ENCODE measurements at places on chromosomes 1 and 21. TPM values are rescaled to one million over a fixed set of nuclear protein-coding genes. Genes with fewer than 3 reads are reported as not detected.

GCSAML gene
- total RNA-seq: not detected

PLA2G2D gene
- not detected for total RNA-seq

MATN1 gene
- not detected for total RNA-seq

CHI3L1 gene
- total RNA-seq: 0.65 TPM

CFHR5 gene
- total RNA-seq: not detected

PPFIA4 gene
- total RNA-seq: 0.50 TPM

KCNN3 gene
- total RNA-seq: 0.65 TPM

CCDC27 gene
- not detected for total RNA-seq

KCNJ9 gene
- not detected for total RNA-seq

MTFR1L gene
- 238 TPM for total RNA-seq

WLS gene
- 56.2 TPM for total RNA-seq

TTC3 gene
- 96.8 TPM for total RNA-seq

DNA sequence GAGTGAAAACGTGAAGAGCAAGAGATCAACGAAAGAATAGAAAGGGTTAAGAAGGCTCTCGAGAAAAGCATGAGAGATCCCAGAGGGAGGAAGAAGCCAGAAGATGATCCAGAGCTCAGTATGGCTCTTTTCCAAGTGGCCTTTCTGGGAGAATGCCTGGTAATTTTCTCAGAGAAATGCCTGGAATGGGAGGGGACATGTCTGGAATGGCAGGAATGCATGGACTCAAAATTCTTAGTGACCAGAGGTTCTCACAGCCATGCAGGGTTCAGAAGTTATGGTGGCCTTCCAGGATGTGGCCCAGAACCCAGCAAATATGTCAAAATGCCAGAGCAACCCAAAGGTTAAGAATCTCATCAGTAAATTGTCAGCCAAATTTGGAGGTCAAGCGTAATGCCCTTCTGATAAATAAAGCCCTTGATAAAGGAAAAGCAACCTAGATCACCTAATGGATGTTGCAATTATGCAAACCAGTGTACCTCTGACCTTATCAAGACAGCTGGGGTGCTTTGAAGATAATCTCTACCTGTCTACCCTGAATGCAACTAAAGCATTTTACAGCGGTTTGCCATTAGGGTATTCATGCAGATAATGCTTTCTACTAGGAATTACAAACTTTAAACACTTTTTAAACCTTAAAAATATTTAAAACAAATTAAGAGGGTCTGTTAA, 53.1 kb downstream of the NBPF6 start:
- no peak for DNase-seq

DNA sequence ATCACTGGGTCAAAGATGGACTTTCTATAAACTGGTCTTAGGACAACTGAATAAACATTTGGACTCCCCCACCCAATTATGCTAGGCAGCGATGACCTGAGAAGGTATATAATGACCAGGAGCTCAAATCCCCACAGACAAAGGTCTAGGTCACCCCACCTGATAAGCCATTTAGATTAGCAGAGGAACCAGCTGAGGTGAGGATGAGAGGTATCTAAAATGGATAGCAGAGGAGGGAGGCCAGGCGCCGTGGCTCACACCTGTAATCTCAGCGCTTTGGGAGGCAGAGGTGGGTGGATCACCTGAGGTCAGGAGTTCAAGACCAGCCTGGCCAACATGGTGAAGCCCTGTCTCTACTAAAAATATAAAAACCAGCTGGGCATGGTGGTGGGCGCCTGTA, 33.7 kb downstream of the PABPC4 start:
- no peak for DNase-seq

DNA sequence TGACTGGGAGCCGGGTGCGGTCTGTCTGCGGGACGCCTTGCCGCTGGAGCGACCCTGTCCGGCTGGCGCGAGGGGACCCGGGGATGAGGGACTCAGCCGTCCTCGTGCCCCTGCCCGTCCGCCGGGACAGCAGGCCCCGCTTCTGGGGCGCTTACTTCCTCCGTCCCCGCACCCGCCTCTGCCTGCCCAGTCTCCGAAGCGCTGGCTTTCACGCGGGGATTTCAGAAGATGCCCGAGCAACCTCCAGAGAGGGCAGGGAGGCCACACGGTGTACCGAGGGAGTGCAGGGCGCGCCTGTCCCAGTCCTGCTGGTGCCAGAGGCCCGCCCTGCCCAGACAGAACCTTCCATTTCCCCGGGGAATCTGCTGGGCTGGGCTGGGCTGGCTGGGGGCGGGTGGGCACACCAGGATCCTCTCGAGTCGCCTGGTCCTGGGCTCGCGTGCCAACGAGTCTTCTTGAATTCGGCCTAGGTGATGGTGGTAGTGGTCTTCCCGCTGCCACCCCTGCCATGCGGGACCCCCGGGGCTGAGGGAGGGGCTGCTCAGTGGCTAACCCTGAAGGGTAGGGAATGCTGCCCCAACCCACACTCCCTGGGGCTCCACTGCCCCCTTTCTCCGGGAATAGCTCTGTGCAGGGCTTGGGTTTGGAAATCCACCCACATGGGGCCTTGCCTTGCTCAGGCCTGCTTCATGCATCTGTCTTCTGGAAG, 2.5 kb upstream of the TRPM2 start:
- DNase-seq: no peak

GRCh38 chr1:13899856-13900255, 199.9 kb downstream of the PRDM2 start:
- DNase-seq: no peak

DNA sequence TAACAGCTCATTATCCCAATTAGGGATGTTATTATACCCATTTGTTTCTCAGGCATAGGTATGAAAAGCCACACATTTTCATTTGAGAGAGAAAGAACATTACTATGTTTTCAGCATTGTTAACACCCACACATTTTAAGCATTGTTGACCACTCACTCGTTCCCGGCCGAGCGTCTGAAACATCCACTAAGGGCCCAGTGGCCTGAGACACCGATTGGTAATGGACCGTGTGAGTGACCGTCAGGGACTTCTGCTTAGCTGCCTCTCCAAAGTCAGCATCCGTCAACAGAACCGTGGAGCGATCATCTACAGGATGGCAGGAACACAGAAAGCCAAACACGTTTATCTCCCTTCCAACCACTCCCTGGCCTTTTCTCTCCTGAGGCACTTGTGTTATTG, 184.6 kb downstream of the PCP4 start:
- DNase-seq: no peak

GRCh38 chr1:115419571-115419970, 81.5 kb upstream of the NGF start:
- DNase-seq: no peak

GRCh38 chr21:36507397-36508018, 27.6 kb upstream of the CLDN14 start:
- no peak for DNase-seq

GRCh38 chr21:35284199-35284598, 235.1 kb upstream of the RUNX1 start:
- peak; percentile 17 for DNase-seq

- DNase-seq: peak; percentile 53
These were observed at the start of gene WNT9A for GRCh38 chr1:227947676-227948492. TSS of gene WNT9A (minus strand) at chr1:227947932. CDS start at chr1:227947887, 45 bp downstream.

DNA sequence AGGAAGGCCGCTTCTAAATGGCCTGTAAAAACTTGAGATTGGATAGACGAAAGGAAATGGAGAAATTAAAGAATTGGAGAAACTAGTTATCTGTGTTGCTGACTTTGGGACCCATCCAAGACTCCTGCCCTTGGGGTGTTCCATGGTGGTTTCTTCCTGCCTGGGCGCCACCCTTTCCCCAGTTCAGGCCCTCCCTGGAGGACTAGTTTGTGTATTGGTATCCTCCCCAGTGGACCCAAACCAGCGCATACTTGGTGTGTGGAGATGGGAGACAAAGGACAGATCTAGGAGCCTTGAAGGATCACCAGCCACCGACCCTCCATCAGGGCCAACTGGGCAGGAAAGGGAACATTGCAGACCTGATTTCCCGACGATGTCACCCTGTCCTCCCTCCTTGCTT, 7.1 kb downstream of the SPATA46 start:
- DNase-seq: no peak

- no peak for DNase-seq
These were observed 1.2 kb upstream of the ARPC5 start for GRCh38 chr1:183636783-183637182.

- DNase-seq: no peak
These were observed 179.9 kb downstream of the VPS13D start for GRCh38 chr1:12409681-12410080.

- no peak for DNase-seq
These were observed 51.7 kb upstream of the DUSP10 start for GRCh38 chr1:221793439-221794078.

- no peak for DNase-seq
These were observed 17.2 kb upstream of the PSMA5 start for GRCh38 chr1:109443476-109443875.

GRCh38 chr1:100456880-100457279, 81.1 kb upstream of the GPR88 start:
- no peak for DNase-seq

DNA sequence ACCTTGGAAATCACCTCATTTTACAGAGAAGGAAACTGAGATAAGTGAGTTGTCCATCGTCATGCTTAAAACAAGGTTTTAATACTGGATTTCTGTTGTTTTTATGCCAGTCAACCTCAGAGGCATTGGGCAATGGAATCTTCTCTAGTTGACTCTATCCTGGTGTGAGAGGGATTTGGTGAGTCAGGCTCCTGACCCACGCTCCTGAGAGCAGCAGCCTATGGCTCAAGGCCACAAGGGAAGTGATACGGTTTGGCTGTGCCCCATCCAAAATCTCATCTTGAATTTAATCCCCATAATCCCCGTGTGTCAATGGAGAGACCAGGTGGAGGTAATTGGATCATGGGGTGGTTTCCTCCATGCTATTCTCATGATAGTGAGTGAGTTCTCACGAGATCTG, 90.1 kb downstream of the TLR5 start:
- peak; percentile 57 for DNase-seq

GRCh38 chr21:41437729-41438128, 11.7 kb downstream of the MX1 start:
- no peak for DNase-seq

GRCh38 chr21:43880111-43880985, 15.3 kb downstream of the AGPAT3 start:
- DNase-seq: peak; percentile 66

GRCh38 chr1:233549404-233549803, 64.5 kb upstream of the KCNK1 start:
- no peak for DNase-seq

GRCh38 chr1:7334475-7335035, 436.5 kb upstream of the VAMP3 start:
- no peak for DNase-seq

DNA sequence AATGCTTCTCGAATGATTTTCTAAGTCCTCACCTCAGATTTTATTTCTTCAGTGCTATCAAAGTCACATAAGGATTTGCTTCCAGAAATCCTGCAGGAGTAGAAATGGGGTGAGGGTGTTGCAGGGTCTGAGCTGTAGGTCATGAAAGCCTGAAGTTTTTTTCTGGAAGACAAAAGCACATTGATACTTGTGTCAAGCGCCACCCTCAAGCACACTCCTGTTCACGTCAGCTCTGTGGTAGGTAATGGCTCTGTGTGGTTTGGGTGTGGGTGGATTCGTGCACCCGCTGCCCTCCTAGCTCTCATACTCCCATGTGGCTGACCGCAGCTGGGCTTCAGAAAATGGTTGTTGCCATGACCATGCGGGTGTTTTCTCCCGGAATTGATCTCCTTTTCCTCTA, 39.9 kb downstream of the AKNAD1 start:
- no peak for DNase-seq

GRCh38 chr21:41235201-41235600, 67.2 kb downstream of the BACE2 start:
- DNase-seq: no peak

DNA sequence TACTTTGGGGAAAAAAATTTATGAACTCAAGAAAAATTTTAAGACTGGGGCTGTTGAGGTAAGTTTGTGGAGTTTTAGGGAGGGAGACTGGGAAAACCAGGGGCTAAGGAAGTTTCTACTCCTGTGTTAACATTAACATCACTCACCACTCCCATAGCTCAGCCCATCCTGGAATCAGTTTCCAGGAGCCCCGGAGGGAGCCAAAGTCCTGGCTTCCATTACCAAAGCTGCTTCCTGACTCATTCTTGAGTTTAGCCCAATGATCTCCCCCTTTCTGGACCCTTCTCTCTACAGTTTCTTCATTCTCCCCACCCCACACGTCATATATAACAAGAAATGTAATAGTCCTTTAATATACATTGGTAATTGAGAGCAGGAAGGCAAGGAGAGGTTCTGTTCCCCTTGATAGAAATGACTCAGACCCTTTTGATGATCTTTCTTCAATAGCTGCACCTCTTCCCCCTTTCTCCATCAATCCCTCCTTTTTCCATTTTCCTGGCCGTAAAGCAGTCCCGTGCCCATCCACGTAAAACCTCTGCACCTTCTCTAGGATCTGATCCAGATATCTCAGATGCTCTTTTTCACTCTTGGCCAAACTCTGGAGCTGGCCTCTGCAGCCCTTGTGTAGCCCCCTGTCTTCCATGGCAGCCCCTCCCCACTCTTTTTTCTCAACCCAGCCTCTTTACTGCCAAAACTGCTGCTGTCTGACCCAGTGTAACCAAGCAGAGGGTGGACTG, 4.6 kb upstream of the PIAS3 start:
- no peak for DNase-seq

DNA sequence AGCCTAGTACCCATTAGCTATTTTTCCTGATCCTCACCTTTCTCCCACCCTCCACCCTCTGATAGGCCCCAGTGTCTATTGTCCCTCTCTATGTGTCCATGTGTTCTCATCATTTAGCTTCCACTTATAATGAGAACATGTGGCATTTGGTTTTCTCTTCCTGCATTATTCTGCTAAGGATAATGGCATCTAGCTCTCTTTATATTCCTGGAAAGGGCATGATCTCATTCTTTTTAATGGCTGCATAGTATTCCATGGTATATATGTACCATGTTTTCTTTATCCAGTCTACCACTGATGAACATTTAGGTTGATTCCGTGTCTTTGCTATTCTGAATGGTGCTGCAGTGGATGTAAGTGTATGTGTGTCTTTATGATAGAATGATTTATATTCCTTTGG, 178.9 kb downstream of the NEK7 start:
- no peak for DNase-seq

- DNase-seq: peak; percentile 69
These were observed at the start of gene ARHGAP30 for GRCh38 chr1:161069731-161070270. TSS of gene ARHGAP30 (minus strand) at chr1:161069891. CDS start at chr1:161069624, 267 bp downstream.

DNA sequence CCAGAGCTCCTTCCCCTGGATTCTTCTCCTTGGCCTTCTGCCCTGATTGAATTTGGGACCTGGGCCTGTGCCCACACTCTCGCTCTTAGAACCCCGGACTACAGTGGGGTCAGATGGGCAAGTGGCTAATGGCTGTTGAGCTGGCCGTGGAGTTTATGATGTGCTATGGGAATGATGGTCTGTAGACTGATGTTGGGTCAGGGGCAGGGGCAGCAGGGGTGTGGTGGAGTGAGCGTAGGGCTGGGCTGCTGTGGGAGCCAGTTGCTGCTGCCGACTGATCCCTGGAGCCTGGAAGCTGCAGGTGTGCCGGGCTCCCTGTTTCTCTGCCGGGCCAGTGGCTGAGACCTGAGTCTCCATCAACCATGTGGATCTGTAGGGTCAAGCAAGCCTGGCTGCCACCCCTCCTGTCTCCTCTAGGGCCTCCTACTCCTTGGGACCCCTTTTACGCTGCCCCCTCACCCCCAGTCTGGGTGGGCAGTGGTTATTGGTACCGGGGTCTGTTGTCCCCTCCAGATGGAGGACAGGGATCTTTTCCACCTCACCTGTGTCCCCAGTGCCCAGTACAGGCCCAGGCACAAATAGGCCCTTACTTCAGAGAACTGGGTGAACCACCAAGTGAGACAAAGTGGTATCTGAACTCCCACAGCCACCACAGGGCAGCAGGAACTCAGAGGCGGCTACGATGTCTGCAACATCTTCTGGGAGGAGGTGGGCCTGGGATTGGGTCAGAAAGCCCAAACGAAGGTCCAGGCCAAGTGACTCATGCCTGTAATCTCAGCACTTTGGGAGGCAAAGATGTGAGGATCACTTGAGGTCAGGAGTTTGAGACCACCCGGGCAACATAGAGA, 5.1 kb downstream of the PODN start:
- DNase-seq: no peak

Measured in adrenal gland (tissue), 19 donors.